ENCODE measurements at places on chromosomes 4 and X. TPM values are rescaled to one million over a fixed set of nuclear protein-coding genes. Genes with fewer than 3 reads are reported as not detected.

NDNF gene
- total RNA-seq: not detected

RBMX2 gene
- total RNA-seq: 27.9 TPM

SYN1 gene
- 0.21 TPM for total RNA-seq

F9 gene
- total RNA-seq: not detected

MAGEA2 gene
- total RNA-seq: 0.07 TPM

MAGEA8 gene
- not detected for total RNA-seq

PAGE5 gene
- not detected for total RNA-seq

STK32B gene
- total RNA-seq: 22.9 TPM

UTP3 gene
- 38.6 TPM for total RNA-seq

NHS gene
- total RNA-seq: 5.7 TPM

SNCA gene
- 0.05 TPM for total RNA-seq

VEGFD gene
- 0.88 TPM for total RNA-seq

TCP11X2 gene
- total RNA-seq: not detected

HTR2C gene
- total RNA-seq: not detected

ZNF711 gene
- 1.1 TPM for total RNA-seq

EPHA5 gene
- 0.62 TPM for total RNA-seq

GSX2 gene
- not detected for total RNA-seq

FAM236C gene
- total RNA-seq: not detected

BCORL1 gene
- total RNA-seq: 8.4 TPM

YIPF7 gene
- not detected for total RNA-seq

FAM156A gene
- 9.1 TPM for total RNA-seq

DIPK2B gene
- total RNA-seq: not detected

FRMPD3 gene
- 0.15 TPM for total RNA-seq

TLL1 gene
- total RNA-seq: 0.14 TPM

POLR2B gene
- total RNA-seq: 67.7 TPM

Measured in A549 treated with DMSO at 1 μM for 4 hours (cell line).